ENCODE measurements at places on chromosomes 7 and 10.

GRCh38 chr10:100986623-100986951 is 710 bp downstream of the MRPL43 start:
- peaks cover 19% of the 10 kb centered on the region for H3K36me3 ChIP-seq
- no peak for DNase-seq
- H3K4me1 ChIP-seq = peaks cover 23% of the 10 kb centered on the region
- peak overlapping the region; percentile 6 for H3K27ac ChIP-seq

DNA sequence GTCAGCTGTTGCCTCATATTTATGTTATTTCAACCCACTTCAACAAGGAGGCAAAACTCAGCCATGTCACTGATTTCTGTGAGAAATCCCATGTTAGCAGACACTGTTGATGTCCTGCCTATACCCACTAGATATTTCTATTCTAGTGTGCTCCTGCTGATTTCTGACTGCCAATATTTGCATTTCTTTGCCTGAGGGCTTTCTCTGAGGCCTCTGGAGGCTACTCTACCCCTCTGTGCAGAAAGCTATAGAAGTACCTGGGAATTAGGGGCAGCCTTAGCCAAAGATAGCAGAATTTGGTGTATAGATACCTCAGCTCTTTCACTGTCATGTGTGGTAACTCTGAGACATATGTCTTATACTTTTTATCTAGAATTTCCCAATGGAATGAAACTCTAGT is 348.8 kb downstream of the SORCS3 start:
- H3K27me3 ChIP-seq = no peaks in the 10 kb centered on the region
- H3K4me3 ChIP-seq = no peak overlapping the region
- H3K4me1 ChIP-seq = no peaks in the 10 kb centered on the region

DNA sequence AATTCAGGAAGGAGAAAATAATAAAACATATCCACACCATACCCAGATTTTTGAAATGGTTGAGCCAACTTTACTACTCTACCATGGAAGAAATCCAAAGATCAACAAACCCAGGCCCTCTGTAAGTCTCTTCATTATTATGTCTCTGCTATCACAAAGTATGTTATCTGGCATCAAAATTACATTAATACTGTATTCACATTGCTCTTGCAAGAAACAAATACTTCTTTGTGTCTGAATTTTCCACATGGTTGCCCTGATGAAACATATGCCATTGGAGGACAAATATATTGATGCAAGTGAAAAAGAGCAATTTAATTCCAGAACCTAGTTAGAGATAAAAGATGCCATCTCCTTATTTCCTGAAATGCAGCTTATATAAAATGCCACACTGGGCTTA is 204.0 kb downstream of the FZD1 start:
- H3K27me3 ChIP-seq = no peaks in the 10 kb centered on the region
- H3K4me1 ChIP-seq = no peaks in the 10 kb centered on the region
- no peak overlapping the region for H3K4me3 ChIP-seq
- no peak for DNase-seq

DNA sequence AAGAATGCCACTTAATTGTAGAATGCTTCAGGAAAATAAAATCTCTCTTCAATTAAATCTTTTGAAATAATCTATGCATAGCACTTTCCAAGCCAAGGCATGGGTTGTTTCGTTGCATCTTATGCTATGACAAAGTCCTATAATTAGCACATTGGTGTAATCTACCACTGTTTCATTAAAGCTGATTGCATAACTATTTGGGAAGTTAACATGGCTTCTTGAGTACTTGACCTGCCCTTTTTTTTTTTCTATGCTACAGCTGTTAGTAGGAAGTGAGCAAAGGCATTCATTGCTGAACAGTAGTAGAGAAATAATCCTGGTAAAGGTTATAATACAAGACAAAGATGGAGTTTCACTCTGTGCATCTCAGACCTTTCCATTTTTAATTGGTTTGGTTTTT is 557.2 kb upstream of the CELF2 start:
- H3K27me3 ChIP-seq = no peaks in the 10 kb centered on the region
- no peak overlapping the region for H3K27ac ChIP-seq
- H3K4me1 ChIP-seq = no peaks in the 10 kb centered on the region
- no peak overlapping the region for H3K4me3 ChIP-seq
- H3K36me3 ChIP-seq = no peaks in the 10 kb centered on the region
- no peak for DNase-seq
